Nephron progenitor cell (in vitro differentiated cells): ENCODE measurements at places on chromosomes 2 and 18.
A peak's percentile ranks its signal among the peaks of the same experiment; 100 is the strongest.

- DNase-seq: no peak
Measured at GRCh38 chr2:232629129-232629475, 4.3 kb upstream of the EFHD1 start.

DNA sequence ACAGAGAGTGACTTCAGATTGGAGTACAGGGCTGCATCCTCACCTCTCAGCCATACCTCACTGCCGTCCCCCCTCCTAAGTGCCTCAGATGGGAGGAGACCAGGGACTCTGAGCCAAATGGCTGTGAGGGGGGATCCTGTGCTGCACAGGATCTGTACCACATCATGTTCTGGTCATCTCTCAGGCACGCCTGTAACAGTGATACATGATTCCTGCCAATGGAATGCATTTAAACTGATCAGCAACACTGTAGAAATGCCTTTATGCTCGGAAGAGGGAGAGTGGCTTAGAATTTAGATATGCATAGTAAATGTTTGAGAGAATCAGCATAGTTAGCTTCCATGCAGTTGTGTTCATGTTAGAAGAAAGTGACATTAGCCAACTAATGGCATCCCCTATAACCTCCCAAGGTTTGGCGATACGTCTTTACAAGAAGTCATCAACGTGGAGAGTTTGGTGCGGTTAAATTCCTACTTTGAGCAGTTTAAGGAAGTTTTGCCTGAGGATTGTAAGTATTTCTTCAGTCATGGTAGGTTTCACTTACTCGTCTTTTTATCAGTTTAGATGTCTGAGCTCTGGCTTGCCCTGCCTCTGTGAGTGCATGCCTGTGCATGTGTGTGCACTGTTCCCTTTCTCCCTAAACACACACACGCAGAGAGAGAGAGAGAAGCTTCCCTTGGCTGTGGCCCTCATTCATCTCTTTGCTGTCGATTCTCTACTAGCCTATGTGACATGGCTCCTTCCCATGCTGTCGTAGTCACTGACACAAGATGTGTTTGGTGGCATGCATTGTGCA, 40.0 kb downstream of the COA5 start:
- DNase-seq: no peak

GRCh38 chr2:236670235-236670620, 100.6 kb downstream of the ACKR3 start:
- no peak for DNase-seq

DNA sequence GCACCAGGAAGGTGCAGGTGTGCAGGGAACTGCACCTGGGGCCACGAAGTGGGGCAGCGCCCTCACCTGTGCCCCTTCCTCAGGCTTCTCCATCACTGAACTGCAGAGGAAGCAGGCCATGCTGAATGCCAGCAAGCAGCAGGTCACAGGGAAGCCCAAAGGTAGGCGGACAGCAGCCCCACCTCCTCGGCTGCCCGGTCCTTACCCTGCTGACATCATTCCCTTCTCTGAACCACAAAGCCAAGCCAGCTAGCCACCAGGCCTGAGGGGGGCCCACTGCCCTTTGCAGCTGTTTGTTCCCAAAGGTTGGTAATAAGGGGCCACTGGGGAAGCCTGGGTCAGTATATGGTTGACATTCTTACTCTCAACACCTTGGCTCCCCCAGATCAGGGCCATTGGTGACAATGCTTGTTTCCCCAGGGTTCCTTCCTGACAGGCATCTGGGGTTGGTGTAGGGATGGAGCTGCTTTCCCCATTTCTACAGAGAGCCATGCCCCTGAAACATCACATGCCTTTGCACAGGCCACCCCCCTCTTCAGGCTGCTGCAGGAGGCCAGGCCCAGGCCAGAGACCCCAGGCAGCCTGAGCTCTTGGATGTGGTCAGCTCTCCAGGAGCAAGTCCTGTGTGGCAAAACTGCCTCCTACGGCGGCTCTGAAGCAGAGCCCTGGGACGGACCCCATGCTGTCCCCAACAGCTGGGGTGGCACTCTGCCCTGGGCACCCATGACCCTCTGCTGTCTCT, 47.8 kb downstream of the FAM168B start:
- DNase-seq: no peak

DNA sequence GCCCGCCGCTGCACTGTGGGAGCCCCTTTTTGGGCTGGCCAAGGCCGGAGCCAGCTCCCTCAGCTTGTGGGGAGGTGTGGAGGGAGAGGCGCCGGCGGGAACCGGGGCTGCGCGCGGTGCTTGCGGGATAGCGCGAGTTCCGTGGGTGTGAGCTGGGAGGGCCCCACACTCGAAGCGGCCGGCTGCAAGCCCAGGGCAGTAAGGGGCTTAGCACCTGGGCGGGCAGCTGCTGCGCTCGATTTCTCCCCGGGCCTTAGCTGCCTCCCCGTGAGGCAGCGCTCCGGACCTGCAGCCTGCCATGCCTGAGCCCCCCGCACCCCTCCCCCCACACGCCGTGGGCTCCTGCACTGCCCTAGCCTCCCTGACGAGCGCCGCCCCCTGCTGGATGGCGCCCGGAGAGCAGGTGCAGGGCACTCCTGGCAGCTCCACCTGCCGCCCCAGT, 124.4 kb downstream of the CCDC178 start:
- no peak for DNase-seq

DNA sequence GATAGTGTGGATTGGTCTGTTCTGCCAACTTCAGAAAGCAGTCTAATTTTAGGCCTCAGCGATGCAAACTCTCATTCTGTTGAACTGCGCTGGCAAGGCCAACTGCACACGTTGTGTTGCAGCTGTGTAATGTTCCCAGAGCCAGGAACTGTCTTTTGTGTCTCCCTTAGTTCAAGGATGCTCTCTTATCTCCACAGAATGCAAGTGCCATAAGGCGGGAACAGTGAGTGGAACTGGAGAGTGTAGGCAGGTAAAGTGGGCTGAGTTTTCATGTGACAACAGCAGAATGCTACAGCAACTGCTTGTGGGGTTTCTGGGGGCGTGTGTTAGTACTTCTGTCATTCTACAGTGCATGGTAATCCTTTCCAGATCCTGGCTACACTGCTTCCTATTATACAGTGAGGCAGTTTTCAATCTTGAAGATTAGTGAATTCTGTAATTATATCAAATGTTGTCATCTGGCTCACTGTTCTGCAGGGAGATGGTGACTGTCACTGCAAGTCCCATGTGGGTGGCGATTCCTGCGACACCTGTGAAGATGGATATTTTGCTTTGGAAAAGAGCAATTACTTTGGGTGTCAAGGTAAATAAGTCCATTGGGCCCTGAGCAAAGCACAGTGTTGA, 125.8 kb downstream of the LAMA3 start:
- no peak for DNase-seq

DNA sequence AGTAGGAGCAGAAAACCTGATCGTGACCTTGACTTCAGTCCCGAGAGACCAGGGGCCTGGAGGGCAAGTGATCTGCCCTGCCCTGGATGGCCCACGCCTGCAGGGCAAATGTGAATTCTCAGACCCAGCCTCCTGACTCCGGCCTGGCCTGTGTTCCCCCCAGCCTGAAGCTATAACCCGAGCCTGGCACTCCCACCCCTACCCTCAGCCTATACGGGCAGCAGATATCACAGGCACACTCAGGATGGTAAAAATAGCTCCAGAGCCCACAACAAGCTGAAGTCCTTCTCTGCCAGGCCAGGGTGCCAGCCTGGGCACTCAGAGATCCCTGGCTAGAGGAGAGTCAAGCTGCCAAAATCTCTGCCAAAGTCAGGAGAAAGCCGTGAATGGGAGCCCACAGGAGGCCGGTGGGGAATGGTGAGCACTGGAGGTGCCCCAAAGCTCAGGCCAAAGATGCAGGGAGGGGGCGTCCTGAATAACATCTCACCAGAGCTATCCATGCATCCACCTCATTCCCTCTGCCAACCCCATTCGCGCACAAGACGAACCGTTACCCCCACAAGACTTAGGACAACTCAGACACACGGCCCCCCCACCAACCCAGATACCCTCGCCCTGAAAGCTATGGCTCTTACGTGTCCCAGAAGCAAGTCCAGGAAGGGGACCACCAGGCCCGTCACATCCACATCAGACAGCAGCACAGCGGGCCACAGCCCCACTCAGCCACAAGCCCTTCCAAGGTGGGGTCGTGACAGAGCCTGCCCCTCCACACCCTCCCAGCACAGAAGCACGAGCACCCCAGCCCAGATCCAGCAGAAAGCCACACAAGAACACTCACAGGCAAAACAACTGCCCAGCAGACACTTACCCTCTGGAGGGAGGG, 144.9 kb downstream of the TNS1 start:
- peak; percentile 30 for DNase-seq

GRCh38 chr18:76258209-76258608, 236.8 kb downstream of the ZNF516 start:
- DNase-seq: no peak

DNA sequence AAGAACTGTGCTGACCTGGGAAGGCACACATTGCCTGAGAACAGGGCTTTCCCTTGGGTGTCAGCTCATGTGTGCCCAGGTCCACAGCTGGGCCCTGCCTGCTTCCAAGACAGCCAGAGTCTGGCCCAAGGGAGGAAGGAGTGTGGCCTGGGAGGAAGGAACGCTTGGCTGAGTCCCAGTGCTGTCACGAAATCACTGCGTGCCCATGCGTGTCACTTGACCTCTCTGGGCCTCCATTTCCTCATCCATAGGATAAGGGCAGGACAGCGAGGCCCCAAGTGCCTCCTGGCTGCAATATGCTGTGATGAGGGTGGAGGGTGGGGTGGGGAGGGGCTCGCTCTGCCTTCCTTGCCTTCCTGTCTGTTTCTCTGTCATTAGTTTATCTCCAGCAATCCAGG, 642 bp upstream of the KCNK3 start:
- peak; percentile 34 for DNase-seq

DNA sequence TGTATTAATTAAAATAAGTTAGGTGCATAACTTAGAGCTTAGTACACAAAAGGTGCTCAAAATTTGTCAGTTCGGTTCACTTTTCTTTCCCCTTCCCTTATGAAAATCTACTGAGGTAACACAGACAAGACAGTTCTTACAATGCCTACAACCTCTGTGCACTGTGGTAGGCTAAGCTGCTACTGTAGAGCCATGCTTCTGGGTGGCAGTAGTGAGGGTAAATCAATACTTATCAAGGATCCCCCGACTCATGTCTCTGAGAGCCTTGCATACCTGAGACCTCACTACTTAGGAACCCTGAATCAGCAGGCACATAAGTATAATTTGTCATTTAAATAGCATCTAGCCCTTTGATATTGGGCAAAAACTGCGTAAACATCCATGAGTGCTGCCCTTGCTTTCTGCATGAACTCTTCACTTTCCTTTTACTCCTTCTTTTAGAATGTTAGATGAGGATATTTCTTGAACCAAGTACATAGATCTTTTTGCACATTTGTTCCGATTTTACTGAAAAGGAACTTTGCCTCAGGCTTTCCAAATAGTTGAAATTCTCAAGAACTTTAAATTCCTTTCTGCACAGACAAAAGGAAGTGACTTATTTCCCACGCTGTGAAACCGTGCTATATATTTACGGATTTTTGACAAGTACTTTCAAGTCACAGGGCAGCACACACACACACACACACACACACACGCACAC, 234.4 kb downstream of the TRIB2 start:
- no peak for DNase-seq

DNA sequence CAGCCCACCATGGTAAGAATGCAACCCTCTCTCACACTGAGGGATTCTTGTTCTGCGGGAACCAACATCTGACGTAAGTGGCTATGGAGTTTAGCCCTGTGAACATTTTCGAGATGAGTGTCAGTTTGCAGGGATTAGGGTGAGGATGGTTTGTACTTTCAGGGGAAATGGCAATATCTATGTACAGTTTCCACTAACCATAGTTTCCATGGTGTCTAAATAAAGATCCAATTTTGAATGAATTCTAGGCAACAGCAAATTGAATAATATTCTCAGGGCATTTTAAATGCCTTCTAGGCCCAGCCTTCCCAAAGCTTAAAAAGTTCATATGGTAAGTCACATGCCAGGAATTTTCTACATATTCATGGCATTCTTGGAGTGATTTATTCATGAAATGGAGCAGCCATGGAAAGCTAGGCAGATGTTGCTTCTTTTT, 105.4 kb upstream of the MMADHC start:
- DNase-seq: no peak

DNA sequence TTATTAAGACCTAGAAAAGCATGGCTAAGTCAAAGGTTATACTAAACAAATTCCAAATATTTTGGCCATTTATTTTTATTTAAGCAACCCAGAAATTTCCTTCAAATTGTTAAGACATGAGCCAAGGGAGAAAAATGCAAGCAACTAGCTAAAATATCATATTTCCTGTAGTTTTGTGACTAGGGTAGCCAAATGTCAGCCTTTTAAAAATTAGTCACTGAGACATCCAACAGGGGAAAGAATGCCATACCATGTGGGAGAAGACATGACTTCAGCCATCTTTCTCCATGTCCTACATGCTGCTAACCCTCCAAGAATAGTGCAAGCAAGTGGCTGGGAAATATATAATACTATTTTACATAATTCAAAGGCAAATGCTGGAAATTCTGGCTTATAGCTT, 197.9 kb downstream of the DSEL start:
- no peak for DNase-seq
